ENCODE measurements at places on chromosomes 6 and 20.

- DNase-seq, result no peak
Measured at GRCh38 chr6:74720923-74721322, 484.9 kb downstream of the COL12A1 start.

- DNase-seq, result no peak
Measured at GRCh38 chr6:46062991-46063390, 47.3 kb upstream of the CLIC5 start.

- DNase-seq, result peak; percentile 46
Measured at GRCh38 chr6:136526196-136526930, 23.9 kb downstream of the MAP7 start.

GRCh38 chr6:20906945-20907344, 372.7 kb downstream of the CDKAL1 start:
- no peak for DNase-seq

- DNase-seq, result no peak
Measured at GRCh38 chr6:35980991-35981645, 43.3 kb downstream of the SLC26A8 start.

- DNase-seq, result no peak
Measured at GRCh38 chr6:160051390-160051789, 70.2 kb upstream of the SLC22A1 start.

GRCh38 chr6:170192905-170193304, 98.0 kb downstream of the DLL1 start:
- DNase-seq, result no peak

DNA sequence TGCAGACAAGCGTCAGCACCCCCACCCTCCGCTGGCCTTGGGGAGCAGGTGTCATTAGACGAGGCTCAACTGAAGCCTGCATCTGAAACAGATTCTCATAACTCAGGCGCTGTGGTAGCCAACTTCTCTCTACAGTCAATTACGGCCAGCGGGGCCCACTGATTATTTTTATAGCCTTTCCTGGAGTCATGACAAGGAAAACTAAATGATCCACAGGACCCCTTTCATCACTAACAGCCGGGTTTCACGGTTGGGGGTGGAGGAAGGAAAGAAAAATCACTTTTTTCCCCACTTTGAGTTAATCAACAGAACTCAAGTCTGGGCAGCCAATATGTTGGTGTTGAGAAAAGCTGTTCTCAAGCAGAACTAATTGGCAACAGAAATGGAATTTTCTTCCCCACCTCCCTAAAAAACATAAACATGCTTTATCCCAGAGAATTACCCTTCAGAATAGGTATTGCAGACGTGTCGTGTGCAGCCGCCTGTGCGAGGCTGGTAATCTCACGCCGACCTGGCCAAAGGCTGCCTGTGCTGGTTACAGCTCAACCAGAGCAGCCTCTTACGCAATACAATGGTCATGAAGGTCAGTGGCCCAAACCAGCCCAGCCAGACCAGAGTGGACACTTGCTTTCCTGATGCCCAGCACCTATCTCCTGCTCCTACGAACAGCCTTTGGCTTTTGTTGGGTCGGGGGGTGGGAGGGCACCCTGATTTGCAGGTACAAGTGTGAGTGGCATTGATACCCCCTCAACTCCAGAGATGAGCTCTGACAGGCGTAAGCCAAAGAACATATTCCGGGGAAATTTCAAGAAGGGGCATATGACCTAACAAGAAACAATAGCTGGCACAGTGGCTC, 11.0 kb downstream of the RIPOR3 start:
- no peak for DNase-seq

GRCh38 chr6:158072083-158072721, 90.5 kb downstream of the SYNJ2 start:
- DNase-seq, result peak; percentile 73

DNA sequence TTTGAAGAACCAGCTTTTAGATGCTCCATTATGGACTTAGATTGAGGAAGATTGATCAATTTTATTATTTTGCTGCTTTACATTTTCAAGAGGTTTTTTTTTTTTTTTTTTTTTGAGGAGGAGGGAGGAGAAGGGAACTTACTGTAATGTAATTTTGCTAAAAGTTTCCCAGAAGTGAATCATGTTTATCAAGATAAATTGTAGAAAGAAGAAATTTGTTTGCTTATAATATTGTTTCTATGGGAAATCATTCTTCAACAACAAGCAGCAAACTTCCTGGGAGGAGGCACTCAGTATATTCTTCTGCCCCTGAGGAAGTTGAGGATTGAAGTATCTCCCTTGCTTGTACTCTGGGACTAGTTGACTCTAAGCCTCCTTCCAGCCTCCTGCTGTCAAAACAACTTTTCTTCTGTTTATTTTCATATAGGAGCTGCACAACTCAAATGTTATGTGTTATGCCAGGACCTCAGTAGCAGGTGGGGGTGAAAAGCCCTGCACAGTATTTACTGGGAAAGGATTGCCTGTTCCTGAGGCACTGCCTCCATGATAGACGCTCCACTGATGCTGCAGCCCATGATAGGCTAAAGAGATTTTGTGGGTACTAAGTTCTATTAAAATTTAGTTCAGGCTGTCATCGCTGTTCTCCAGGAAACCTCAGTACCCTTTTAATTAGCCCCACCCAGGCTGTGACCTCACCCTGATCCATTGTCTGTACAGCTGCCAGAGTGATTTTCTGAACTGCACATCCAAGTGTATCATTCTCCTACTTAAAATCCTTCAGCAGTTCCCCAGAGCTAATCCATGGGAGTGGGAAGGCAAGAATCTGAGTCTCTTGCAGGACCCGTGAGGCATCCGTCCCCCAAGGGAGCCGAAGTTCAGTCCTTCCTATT, 51.9 kb downstream of the CARMIL1 start:
- DNase-seq, result no peak

Measured in tibial artery (tissue), 4 donors.